Hematopoietic multipotent progenitor cell treated with erythropoietin and hydrocortisone succinate and interleukin-3 and kit ligand, for 6 days (in vitro differentiated cells): ENCODE measurements at places on chromosomes 2 and 18.

- no peak for DNase-seq
Measured at GRCh38 chr2:217512728-217513127, 490.1 kb downstream of the TNS1 start.

DNA sequence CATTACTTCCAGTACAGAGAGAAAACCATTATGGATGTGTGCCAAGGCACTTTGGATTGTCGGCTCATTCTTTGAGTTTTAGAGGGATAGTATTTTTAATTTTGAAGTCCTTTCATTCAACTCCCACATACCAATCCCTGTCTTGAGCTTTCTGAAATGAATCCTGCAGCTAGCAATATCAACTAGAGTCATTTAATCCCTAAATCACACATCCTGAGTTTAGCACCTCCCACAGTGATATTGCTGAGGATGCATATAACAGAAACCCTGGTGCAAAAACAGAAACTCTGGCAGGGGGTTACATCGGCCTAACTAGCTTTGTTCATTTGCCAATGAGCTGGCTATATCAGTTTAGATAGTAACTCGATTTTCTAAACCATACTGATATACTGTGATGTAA lies 427.3 kb downstream of the LRP1B start:
- DNase-seq = no peak

GRCh38 chr2:47518497-47519146 lies 115.7 kb downstream of the MSH2 start:
- no peak for DNase-seq

- peak; percentile 49 for DNase-seq
Measured at GRCh38 chr2:148298196-148298595, 277.3 kb downstream of the MBD5 start.

DNA sequence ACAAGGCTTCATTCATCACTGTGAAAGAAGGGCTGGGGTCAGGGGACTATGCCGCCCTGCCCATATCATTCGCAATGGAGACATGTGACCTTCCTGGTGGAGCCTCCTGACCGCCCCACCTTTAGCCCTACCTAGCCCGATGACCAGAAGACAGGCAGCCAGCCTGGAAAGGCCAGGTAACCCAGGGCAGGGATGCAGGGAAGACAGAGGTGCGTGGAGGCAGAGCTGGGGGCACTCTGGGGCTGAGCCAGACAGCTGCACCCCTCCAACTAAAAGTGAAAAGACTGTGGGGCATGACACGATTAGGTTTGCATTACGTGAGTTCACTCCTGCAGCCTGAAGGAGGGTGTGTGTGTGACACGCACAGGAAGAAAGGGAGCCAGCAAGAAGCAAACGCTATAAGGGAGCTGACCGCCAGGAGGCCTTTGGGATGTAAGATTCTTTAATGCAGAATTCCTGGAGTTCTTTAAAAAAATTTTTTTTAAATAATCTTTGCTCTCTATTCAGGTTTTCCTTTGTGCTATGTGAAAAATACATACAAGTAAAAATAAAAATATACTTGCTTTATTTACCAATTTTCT lies 3.7 kb upstream of the HES6 start:
- DNase-seq = no peak

- DNase-seq = peak; percentile 52
Measured at GRCh38 chr2:143139835-143140393, 10.7 kb downstream of the ARHGAP15 start.

DNA sequence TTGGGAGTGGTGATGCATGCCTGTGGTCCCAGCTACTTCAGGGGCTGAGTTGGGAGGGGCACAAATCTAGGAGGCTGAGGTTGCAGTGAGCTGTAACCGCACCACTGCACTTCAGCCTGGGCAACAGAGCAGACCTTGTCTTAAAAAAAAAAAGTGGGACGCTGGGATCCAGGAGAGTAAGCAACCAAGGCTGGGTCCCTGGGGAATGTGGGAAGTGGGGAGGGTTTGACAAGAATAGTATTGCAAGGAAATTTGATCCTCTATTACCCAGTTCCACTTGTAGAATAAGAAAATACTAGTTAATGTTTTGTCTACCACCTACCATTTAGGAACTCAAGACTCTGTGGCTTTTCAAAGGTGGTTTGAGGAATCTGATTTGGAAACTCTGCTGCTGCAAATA lies 21.1 kb upstream of the DYTN start:
- DNase-seq = no peak

DNA sequence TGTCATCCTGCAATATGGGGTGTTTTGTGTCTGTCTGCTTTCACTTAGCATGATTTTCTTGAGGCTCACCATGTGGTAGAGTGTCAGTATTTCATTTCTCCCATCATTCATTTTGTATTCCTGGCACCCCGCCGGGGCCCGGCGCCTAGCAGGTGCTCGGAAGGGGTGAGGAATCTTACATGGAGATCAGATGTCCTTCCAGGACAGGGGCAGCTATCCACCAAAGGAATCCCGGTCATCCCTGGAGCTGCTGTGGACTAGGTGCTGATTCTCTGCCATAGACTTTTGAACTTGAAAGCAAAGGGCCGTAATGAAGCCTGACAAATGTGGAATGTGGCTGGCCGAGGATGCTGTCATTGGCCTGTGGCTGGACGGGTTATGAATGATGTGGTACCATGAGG lies 2.4 kb downstream of the PRELID3A start:
- no peak for DNase-seq

- no peak for DNase-seq
Measured at GRCh38 chr2:72027426-72028161, 120.1 kb downstream of the CYP26B1 start.

- DNase-seq = no peak
Measured at GRCh38 chr18:50284255-50284885, 3.0 kb upstream of the MBD1 start.

- DNase-seq = no peak
Measured at GRCh38 chr2:111235192-111236015, 114.7 kb downstream of the BCL2L11 start.

DNA sequence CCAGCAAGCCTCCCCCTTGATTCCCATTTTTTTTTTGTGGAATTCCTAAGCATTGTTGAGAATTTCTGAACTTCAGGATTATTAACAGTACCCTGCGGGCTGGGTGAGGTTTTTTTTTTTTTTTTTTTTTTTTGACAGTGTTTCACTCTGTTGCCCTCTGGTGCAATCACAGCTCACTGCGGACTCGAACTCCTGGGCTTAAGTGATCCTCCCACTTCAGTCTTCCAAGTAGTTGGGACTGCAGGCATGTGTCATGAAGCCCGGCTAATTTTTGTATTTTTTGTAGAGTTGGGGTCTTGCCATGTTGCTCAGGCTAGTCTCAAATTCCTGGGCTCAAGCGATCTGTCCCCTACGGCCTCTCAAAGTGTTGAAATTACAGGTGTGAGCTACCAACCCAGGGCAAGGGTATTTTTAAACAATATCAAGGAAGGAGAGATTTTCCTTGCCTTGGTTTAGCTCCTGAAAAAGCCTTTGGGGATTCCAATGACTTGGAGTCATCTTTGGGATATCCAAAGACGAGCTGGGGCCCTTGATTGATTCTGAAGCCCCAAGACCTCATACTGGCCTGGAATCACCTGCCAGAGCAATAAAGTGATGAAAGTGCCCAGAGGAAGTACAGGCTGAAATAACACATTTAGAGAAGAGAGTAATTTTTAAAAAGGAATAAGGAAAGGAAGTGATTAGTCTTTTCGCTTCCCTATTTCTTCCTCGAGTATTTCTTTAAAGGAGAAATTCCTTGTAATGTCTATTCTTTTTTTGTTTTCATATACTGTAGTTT lies 240.2 kb downstream of the TGIF1 start:
- no peak for DNase-seq

DNA sequence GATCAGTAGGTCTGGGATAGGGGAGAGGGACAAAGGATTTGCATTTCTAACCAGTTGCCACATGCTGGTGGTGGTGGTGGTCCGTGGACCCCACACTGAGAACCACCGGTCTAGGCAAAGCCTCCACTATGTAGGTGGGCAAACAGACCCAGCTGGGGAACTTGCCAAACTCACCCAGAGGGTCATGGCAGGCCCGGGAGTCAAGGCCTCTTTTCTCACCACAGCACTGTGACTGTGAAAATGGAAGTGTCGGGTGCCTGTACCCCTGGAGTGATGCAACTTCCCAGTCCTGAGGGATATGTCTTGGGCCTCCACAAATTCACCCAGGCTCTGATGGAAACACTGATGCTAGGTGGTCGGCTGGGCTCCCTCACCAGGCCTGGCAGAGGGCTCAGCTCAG lies 101.2 kb upstream of the SMAD2 start:
- no peak for DNase-seq
